ENCODE measurements at places on chromosomes 4 and X.

- no peak for DNase-seq
Measured at GRCh38 chr4:7503559-7504249, 69.0 kb upstream of the PSAPL1 start.

DNA sequence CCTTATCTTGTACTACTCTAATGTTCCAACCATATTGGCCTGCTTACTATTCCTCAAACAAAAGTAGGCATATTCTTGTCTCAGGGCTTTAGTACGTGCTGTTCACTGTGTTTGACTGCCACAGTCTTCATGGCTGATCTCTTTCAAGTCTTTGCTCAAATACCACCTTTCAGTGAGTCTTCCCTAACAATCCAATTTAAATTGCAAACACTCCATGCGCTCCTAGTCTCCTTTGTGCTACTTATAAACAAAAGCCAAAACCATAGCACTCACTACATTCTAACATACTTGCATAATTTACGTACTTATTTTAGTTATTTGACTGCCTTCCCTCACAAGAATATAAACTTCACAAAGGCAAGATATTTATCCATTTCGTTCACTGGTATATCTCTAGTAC, 1.7 kb upstream of the ART3 start:
- DNase-seq, result no peak

- no peak for DNase-seq
Measured at GRCh38 chr4:154877110-154877760, 96.2 kb downstream of the RBM46 start.

GRCh38 chr4:85672116-85672515, 197.2 kb downstream of the ARHGAP24 start:
- DNase-seq, result no peak

DNA sequence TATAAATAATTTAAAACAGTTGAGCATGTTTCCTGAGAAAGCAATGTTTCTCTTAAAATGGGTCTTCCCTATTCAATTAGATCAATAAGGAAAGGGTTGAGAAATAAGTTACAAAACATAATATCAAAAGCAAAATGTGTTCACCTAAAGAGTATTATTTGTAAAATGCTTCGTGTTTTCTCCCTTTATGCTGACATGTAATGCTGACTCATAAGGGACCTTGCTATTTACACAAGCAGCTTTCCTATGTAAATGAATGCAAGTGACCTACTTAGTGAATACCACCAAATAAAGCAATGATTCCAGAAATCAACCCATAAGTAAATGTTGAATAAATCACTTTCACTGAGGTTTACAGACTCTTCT, 91.5 kb downstream of the ELOVL6 start:
- DNase-seq, result no peak

GRCh38 chr4:72442715-72443114, 126.3 kb downstream of the ADAMTS3 start:
- no peak for DNase-seq

DNA sequence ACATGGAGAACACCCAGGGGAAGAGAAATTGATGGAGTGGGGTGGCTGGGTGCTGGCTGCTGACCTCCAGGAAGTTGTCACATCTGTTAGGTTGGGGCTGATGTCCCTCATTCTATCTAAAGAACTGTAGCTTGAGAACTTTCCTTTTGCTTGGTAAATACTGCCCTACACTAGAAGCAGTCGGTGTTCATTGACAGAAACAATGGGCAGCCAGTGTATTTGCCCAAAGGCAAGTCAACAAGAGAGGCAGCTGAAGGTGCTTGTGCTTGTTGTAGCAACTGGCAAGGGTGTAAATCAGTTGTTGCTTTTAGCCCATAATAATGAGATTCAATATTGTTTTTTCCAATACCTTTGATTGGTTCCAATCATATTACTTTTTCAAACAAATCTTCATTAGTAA, 956 bp downstream of the TMEM154 start:
- DNase-seq, result no peak

DNA sequence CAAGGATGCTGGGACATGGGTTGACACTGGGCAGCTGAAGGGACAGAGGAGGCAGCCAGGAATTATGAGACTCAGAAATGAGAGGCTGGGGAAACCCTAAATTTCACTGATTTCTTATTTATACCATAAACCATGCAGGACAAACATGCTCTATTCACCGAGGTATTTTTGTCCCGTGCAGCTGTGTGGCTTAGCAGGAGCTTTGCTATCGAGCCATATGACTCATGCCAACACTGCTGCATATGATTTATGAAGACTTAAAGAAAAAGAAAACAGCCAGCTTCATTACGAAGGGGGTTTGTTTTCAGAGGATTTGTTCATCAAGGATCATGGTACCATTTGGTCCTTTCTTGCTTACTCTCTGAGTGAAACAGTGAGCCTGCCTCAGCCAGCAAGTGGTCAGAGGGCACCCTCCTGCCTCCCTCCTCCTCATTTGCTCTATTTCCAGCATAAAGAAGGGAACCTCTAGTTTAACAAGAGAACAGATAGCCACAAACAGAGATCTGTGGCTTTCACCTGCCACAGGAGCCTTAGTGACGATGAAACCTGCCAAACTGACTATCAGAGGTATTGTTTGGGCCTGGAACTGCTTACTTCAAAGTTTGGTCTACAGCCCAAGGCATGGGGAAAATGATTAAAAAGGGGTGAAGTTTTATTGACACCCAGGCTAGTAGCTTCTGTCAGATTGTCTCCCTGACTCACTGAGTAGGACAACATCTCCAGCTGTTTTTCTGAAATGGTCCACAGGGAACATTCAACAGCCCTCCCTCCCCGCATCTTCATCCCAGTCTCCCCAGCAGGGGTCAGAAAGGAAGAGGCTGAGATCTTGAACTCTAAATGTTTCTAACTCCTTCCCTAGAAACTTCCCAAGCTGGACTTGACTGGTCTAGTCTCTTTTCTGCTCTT, 80.1 kb upstream of the MAML3 start:
- DNase-seq, result no peak

GRCh38 chrX:17591741-17592110, 145.6 kb upstream of the SCML1 start:
- DNase-seq, result no peak

- DNase-seq, result no peak
Measured at GRCh38 chr4:153345012-153345981, 809 bp downstream of the MND1 start.

DNA sequence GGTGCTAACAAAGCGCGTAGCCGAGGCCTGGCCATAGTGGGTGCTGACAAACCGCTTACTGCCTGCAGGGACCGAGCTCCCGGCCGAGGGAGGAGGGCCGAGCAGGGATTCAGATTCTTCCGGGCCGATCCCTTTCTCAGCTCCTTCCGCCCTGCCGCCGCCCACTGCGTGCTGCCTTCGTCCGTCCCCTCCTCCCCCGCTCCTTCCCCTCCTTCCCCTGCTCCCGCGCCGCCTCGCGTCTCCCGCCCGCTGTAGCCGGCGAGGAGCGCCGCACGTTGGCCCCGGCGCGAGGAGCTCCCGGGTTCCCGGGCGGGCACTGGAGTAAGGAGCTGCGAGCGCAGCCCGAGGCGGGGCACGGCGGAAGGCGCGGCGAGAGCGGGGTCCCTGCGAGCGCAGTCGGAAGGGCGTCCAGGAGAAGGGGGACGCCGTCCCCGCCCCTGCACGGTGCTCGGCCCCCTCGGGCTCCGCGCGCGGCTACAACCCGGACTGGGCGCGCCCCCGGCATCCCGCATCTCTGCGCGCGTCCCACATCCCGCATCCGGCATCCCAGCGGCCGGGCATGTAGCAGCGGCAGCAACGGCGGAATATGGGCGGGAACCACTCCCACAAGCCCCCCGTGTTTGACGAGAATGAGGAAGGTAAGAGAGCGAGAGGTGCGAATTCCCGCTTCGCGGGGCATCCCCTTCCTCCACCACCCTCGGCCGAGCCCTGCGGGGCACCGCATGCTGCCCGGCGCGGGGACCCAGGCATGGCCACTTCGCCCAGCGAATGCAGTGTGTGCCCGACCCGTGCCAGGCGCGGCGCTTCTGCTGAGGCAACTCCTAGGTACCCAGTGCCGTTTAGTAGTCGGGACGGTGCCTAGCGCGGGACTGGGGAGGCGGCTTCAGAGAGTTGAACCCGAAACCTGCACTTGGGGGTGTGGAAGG, at the start of gene STK32B:
Gene STK32B (plus strand): TSS at position 203 of the 926 bp plus-strand sequence.
- no peak for DNase-seq

- DNase-seq, result no peak
Measured at GRCh38 chr4:82851885-82852750, 38.8 kb downstream of the SEC31A start.

GRCh38 chr4:78534286-78534955, 17.1 kb upstream of the ANXA3 start:
- no peak for DNase-seq

DNA sequence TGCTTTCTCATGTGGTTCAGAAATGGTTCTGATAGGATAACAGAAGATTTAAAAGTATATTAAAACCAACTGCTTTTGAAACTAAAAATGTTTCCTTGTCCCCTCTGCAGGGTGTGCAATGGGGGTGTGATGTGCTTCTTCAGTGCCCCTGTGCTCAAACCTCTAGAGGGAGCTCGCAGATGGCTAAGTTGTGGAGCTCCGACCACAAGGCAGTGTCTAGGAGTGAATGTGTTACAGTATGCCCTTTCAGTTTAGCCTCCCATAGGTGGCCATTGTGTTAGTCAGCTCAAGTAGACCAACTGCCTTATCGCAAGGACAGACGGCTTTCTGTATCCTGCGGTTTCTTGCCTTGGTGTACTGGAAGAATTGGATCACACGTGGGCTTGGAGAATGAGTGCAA, 130.5 kb downstream of the TENT5D start:
- no peak for DNase-seq

- DNase-seq, result no peak
Measured at GRCh38 chr4:94700298-94700697, 57.5 kb upstream of the BMPR1B start.

- DNase-seq, result no peak
Measured at GRCh38 chr4:30879855-30880598, 159.9 kb downstream of the PCDH7 start.

GRCh38 chrX:37685381-37686359, at the start of gene XK:
Gene XK, plus strand, starts transcription at chrX:37685791. Its CDS starts 171 bp downstream, at chrX:37685962.
- DNase-seq, result peak; percentile 4

- no peak for DNase-seq
Measured at GRCh38 chr4:126957556-126957955, 675.2 kb upstream of the INTU start.

DNA sequence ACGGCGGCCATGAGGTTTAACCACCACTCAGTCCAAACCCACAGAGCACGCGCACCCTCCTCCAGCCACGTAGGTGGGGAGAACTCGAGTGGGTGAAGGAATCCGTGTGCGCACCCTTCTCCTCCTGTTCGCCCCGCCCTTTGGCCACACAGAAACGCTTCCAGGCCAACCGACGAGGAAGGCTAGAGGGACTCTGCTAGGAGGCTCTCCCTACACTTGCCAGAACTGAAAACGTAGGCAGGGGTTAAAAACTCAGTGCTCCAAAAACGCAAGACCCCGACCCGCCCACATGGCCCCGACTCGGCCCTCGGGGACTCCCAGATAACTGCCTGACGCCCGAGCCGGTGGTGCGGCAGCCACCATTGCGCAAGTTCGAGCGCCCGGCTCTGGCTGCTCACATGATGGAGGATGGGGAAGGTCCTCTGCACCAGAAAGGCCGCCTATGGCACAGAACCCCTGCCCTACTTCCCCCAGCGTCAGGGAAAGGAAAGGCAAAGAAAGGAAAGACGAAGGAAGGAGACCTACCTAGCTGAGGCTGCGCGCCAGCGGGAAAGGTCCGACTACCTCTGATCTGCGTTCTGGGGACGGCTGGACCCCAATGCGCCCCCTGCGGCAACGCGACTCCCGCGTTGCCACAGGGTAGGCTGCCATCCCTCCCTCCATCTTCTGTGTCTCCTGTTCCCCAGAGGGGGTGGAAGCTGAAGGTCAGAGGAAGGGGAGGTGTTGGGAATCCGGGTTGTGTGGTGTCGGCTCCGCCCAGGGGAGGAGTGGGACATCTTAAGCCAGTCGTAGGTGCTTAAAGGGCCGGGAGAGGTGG, 201.9 kb upstream of the AGTR2 start:
- no peak for DNase-seq

GRCh38 chr4:129008096-129008495, 85.2 kb downstream of the SCLT1 start:
- DNase-seq, result no peak

- DNase-seq, result no peak
Measured at GRCh38 chrX:129830494-129830893, 13.2 kb downstream of the ZDHHC9 start.

GRCh38 chrX:68719904-68720614, 72.6 kb downstream of the STARD8 start:
- DNase-seq, result no peak

GRCh38 chrX:122220644-122221373, 963.3 kb upstream of the GRIA3 start:
- no peak for DNase-seq

DNA sequence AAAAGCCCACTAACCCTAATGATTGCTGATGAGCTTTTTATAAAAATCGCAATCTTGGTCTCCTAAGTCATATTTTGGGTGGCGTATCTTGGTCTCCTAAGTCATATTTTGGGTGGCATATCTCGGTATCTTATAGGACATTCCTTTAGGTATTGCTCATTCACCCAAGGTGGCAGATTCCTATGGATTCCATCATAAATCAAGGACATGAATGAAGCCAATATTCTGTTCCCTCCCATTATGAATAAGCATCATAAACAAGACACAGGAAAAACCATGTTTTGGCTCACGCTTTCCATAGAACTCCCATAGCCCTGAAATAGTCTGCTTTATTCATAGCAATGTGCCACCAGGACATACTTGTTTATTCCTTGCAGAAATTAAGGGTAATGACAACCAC, 95.0 kb upstream of the CD99 start:
- no peak for DNase-seq

- no peak for DNase-seq
Measured at GRCh38 chrX:39194673-39195072, 393.4 kb downstream of the MID1IP1 start.

Measured in activated T-helper 1 cell treated with anti-CD3 and anti-CD28 coated beads, Interleukin-2, amount 50 U/mL, for 16 hours (primary cell).